ENCODE measurements at places on chromosomes 16 and 17.

- no peak for DNase-seq
Observed at GRCh38 chr17:62078009-62078408, 12.9 kb upstream of the MED13 start.

GRCh38 chr16:14129502-14129901, 58.4 kb downstream of the MRTFB start:
- DNase-seq: no peak

DNA sequence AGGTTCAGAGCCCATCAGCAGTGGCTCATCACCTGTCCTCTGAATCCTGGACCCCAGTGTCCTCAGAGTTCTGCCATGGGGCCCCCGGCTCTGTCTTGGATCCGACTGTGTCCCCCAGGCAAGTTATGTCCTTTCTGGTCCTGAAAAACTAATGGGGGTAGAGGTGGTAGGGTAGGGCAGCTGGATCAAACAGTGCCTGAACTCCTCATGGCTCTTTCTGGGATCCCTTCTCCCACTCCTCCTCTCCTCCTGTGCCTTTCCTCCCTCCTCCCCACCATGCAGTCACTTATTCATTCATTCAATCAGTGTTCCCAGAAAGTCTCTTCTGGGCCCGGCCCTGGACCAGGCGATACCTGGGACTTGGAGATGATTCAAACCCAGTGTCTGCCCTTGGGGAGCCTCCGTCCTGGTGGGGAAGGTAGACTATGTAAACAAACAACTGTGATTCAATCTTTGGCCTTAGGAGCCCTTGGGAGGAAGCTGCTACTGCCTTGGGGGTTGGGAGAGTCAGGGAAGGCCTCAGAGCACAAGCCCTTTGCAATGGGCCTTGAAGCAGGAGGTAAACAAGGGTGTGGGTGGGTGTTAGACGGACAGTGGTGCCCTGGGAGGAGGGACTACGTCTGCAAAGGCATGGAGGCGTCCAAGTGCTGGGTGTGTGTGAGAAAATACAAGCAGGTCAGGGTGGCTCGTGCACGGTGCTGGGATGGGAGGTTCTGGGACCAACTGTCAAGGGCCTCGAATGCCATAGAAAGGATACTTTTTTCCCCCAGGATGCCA, 6.4 kb upstream of the FAM83G start:
- no peak for DNase-seq

DNA sequence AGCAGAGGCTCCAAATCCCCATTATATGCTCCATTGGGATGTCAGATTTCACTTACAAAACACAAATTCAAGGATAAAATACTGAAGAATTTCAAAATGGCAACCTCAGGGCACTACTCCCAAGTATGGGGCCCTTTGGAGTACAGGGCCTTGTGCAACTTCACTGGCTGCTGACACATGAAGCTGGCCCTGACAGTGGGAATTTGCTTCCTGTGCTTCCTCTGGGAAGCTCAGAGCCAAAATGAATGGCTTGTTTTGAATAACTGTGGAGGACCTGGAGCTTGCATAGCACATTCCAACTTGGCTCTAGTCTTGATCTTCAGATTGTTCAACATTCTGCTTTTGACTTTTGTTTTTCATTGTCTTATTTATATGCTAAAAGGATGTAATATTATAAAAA, 52.3 kb upstream of the HNF1B start:
- DNase-seq: no peak

DNA sequence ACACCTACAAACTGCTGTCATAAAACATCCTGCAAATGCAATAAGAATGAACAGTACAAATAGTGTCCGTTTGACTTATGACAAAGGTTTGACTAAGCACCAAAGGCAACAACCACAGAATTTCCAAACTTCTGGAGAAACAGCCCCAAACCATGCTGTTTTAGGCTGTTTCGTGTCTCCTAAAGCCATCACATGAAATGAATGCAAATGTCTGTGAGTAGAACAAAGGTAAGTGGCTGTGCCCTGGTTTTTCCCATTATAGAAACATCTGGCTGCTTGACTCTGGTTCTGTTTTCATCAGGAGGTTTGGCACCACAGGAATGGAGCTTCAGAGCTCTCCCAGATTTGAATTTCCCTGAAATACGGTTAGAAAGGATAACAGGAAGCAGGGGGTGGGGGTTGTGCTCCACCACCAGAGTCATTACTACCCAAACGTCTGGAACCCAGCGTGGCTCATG, 4.6 kb upstream of the EMP2 start:
- DNase-seq: no peak

- DNase-seq: no peak
Observed at GRCh38 chr16:58063377-58064076, 38.0 kb downstream of the MMP15 start.

- DNase-seq: no peak
Observed at GRCh38 chr17:68327823-68328557, 36.7 kb downstream of the ARSG start.

GRCh38 chr17:63961355-63962212, 11.1 kb downstream of the SCN4A start:
- no peak for DNase-seq

DNA sequence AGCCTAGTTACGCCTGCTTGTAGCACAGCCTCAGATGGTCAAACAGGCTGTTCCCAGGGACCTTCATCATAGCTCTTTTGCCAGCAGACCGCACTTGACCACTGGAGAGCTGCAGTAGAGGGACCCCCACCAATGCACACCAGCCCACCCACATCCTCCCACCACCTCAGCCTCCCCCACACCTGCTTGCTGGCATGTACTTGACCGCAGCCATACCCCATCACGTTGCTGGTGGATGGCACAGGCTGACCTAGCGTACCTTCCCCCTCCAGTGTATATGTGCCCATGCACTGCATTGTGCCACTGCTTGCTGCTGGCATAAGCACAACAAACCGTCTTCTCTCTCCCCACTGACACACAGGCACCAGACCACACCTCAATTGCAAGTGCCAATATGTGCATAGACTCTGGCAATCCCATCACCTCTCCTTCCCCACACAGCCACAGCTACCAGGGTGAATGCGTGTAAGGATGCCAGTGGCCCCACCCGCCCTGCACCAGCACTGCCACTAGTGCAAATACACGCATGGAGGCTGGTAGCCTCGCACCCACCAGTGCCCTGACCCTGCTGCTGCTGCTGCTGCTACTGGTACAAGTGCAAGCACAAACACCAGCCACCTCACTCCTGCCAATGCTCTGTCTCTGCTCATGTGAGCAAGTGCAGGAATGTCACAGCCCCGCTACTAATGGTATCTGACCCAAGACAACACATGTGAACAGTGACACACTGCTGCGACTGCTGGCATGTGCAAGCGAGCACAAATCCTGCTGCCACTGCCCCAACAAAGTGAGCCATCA, 1377.6 kb downstream of the CDH11 start:
- DNase-seq: no peak

GRCh38 chr17:54745239-54745638, 155.4 kb upstream of the TOM1L1 start:
- no peak for DNase-seq

GRCh38 chr17:41735744-41736143, 1.3 kb upstream of the HAP1 start:
- DNase-seq: no peak

- DNase-seq: no peak
Observed at GRCh38 chr17:41446806-41447205, 6.0 kb upstream of the KRT38 start.

DNA sequence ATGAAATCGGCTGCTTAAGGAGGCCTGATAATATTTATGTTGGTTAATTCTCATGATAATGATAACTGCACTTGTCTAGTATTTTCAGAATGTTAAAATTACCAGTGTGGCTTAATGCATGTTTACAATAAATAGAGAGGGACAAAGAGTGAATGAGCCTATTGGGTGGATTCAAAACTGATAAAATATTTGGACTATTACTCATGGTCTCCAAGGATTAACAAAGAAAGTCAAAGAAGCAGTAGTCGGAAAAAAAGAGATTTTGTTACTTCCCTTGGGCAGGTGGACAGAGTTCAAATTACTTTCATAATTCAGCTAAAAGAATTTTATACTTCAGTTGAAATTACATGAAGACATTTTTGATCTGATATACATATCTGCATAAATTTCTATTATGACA, 258.2 kb upstream of the PMFBP1 start:
- DNase-seq: no peak

DNA sequence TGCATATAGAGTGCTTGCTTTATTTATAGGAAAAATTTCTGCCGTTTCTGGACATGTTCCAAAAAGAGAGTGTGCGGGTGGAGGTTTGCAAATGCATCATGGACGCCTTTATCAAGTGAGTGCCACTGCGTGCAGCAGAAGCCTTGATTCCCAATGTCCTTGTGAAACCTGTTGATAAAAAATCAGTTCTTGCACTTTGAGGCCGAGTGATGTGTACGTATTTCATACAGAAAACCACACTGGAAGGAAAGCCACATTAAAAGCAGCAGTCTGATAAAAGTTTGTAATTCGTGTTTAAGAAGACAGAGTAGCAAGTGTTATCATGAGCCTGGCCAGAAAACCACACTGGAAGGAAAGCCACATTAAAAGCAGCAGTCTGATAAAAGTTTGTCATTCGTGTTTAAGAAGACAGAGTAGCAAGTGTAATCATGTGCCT, 78.0 kb downstream of the KNOP1 start:
- DNase-seq: no peak

DNA sequence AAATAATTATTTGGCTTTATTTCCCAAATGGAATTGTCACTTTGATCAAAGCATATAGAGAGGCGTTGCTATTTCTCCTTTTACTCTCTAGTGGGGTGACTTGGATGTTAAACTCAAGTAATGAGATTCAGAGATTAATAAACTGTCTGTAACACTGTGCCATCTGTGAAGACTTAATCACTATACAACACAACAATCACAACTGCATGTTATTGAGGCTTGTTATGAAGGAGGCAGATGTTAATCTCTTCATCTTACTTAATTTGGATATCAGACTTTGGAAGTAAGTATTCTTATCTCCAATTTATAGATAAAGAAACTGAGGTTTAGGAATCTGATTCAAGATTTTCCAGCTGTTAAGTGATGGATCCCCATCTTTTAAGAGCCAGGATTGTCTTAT, 132.5 kb downstream of the CNTNAP4 start:
- DNase-seq: no peak

GRCh38 chr16:84885342-84885910, 65.6 kb downstream of the CRISPLD2 start:
- no peak for DNase-seq

- DNase-seq: no peak
Observed at GRCh38 chr17:19305256-19305655, 57.3 kb downstream of the B9D1 start.

DNA sequence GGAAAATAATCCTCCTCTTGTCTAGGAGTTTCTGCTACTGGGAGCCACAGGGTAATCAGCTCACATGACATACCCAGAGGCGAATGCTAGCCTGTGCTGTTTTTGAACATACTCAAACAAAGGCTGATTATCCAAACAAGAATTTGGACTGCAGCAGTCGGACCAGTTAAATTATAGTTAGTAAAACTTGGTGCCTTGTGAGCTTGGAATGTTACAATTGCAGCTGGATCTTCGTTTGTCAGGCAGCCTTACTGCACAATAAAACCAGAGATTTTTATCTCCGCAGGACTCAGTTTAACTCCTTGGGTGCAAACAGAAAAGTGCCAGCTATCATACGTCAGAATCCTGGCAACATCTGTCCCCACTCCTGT, 163.8 kb upstream of the TBX2 start:
- no peak for DNase-seq

- DNase-seq: peak; percentile 98
Observed at GRCh38 chr17:28951428-28951990, at the start of gene PHF12. Gene PHF12, minus strand, starts transcription at chr17:28951518. Its CDS starts 558 bp downstream, at chr17:28950960.

DNA sequence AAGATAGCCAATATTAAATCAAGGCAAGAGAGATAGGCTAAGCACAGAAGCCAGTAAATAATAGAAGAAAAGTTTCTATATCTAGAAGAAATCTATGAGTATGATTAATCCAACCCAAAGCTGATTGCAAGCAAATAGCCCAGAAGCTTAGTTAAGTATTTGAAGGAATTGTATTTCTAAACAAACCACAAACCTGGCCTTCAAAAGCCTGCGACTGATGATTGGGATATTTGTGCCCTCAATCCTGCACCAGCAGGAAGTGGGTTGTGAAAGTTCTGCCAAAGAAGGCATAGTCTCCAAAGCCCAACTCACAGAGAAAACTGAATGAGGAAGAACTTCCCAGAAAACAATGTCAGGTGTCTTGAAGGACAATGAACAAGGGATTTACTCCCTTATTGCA, 114.5 kb upstream of the C17orf78 start:
- DNase-seq: no peak

- no peak for DNase-seq
Observed at GRCh38 chr16:90046122-90046970, 27.1 kb upstream of the DBNDD1 start.

GRCh38 chr17:9419932-9420453, 155.6 kb downstream of the STX8 start:
- no peak for DNase-seq

DNA sequence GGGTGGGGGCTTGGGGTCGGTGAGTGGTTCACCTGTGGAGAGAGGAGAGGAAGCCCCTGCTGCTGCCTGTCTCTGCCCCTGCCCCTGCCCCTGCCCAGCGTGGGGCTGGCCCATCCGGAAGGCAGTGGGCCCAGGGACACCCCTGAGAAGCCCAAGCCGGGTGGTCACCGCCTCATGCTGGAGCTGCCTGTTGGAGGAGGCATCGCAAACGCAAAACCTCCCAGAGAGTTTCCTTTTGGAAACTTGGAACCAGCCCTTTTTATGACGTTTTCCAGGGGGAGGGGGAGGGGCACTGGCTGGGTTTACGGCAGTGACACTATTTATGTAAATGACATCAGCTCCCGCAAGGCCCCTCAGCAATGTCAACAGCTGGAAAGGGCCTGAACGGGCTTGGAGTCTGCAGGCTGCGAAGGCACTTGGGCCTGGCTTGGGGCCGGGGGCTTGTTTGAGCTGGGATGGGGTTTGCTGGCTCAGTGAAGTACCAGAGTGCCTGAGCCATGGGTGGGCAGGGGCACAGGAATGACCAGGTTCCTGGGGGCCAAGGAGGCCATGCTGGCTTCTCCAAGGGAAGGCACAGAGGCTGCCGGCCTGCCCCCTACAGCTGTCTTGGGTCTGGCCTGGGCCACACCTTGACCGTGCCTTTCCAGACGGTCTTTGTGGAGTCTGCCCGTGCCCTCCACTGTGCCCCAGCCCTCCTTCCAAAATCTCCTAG, 219.5 kb downstream of the NTN1 start:
- DNase-seq: no peak

DNA sequence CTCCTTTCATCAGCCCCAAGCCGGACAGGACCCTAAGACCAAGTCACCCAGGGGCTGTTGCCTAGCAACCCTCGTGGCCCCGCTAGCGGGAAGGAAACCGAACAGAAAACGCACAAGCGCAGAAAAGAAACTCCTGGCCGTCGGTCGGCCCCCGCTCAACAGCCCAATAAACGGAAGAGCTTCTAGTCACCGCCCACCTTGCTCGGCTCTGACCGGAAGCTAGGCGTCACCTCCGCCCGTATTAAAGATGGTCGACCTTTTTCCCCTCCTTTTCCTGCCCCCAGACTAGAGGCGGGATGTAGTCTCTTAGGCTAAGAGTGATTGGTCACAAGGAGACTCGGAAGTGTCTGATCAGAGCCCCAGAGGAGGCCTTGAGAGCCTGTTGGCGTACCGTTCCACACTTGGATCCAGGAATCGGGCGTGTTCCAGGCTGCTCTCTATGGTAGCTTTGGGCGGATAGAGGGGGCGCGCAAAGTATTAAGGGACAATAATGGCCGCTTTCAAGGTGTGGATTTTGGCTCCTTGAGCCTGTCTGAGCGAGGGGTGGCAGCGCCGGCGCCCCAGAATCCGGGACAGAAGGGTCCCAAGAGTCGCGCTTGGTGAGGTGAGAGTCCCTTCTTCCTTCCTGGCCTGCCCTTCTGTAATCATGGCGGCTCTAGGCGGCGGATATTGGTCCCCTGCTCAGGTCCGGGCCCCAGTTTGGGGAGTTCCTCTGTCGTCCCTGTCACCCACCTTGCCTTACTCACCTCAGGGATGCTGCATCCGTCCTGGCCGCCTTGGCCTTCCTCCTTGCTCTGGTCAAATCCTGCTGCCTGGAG, at the start of the genes DHX38 and TXNL4B:
Gene DHX38 (plus strand): TSS at position 400 of the 818 bp plus-strand sequence. CDS start 2,311 bp downstream, outside the sequence.
Gene TXNL4B (minus strand): TSS at position 173 of the 818 bp plus-strand sequence. CDS start 2,871 bp downstream, outside the sequence.
- DNase-seq: peak; percentile 93

All from NCI-H187 treated with DMSO at 0.1 percent for 48 hours (cell line).